ENCODE measurements at places on chromosomes 6 and 20.
A peak's percentile ranks its signal among the peaks of the same experiment; 100 is the strongest.

GRCh38 chr6:4664117-4664626 lies 112.0 kb upstream of the CDYL start:
- DNase-seq, result peak; percentile 70

DNA sequence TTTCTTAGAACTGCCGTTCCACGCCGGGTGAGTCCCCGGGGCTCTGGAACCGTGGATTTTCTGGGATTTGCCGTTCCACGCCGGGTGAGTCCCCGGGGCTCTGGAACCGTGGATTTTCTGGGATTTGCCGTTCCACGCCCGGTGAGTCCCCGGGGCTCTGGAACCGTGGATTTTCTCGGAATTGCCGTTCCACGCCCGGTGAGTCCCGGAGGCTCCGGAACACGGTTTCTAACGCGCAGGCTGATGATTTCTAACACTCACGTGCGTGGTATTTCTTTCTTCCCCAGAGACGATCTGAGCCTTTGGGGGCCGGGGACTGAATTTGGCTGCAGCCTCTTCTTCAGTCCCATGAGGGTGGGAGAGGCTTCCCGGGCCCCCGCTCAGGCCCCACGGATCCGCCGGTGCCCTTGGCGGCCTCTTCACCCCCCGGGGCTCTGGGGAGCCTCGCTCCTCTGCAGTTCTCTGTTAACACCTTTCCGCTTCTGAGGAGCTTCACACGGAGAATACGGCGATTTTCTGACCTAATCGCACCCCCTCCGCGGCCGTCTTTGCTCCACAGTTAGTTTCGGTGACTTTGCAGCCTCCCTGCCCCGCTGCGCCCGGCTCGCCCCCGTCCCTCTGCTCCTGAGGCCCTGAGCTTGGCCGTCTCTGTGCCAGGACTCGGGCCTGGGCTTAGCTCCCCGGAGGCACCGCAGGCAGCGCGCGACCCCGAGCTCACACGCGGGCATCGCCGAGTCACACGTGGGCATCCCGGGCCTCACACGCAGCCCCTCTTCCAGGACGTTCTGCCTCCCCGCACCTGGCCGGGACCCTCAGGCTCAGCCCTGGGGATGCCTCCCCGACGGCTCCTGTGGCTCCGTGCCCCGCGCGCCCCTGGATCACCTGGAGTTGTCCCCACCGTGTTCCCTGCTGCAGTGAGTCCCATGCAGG lies 7.2 kb upstream of the KIF25 start:
- DNase-seq, result no peak

- DNase-seq, result no peak
Observed at GRCh38 chr20:2995796-2996195, 47.6 kb upstream of the GNRH2 start.

DNA sequence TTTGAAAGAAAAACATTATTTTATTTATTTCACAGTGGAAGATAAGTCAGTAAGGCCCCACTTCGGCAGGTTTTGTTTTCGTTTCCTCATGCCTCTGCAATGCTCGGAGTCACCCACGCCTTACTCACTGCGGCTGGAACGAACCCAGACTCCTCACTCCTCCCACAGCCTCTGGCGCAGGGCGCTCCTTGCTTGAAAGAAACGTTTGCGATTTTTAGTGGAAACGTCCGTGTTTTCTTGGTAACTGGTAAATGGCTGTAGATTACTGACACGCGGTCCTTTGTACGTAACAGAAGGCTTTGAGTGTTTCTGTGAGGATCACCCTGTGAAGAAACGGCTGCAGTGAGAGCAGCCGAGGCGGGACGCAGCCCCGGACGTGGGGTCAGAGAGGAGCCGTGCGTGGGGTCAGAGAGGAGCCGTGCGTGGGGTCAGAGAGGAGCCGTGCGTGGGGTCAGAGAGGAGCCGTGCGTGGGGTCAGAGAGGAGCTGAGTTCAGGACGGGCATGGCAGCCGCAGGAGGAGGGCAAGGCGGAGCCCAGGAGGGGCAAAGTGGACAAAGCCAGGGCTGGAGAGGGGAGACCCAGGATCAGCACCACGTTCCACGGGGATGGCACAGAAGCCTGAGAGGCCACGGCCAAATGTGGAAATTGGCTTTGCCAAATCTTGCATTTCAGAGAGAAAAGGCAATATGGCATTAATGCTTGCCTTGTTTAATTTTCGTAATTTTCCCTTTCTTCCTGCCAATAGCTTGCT lies 198.6 kb upstream of the THBS2 start:
- DNase-seq, result no peak

DNA sequence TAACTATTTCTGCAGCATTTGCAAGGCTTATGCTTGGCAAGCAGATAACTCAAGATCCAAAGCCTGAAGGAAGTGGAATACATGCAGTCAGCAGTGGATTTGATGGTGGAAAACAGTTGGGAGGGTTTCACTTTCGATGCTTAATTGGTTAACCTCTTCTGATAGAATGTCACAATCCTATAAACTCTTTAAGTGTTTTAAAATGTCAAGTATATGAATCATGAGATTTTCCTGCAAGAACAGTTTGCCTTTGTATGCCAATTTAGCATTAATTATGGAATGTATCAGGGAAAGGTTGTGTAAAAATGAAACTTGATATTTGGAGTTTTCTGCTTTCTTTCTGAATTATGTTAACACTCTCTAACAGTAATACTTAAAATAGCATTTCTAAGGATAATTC lies 36.6 kb downstream of the NKX2-4 start:
- DNase-seq, result no peak

- DNase-seq, result no peak
Observed at GRCh38 chr6:37667050-37667814, 30.5 kb downstream of the MDGA1 start.

GRCh38 chr6:54132587-54132986 lies 21.3 kb downstream of the MLIP start:
- no peak for DNase-seq

DNA sequence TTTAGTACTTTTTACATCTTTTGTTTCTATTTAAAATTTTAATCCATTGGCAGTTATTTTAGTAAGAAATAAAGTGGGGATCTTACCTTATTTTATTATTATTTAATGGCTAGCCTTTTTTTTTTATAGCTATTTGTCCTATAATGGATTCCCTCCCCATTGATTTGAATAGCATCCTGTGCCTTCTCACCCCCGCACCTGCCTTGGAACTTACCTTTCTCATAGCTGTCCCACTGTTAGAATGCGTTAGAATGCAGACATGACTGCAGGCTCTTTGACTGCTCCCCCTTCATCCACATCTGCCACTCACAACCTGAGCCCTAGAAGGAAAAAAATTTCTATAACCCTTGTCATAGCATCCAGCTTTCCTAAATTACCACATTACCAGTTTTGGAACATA lies 9.1 kb downstream of the PKIB start:
- DNase-seq, result no peak

DNA sequence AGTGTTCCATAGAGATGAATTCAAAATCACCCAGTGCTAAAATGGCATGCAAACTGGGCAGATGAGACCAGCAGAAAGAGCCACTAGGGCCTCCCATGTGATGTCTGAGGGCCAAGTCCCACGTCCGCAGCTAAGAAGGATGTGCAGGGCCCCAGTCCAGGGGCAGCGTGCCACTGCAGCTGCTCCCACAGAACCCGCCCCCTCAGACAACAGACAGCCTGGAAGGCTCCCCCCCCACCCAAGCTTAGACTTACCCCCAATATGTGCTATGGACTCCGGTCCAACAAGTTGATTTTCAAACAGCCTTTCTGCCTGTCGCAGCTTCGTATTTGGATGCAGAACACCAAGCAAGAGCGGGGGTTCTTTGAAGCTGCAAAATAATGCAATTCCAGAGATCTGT lies 14.0 kb downstream of the APMAP start:
- DNase-seq, result peak; percentile 27

GRCh38 chr6:25035512-25036435 lies 100.0 kb upstream of the RIPOR2 start:
- no peak for DNase-seq

GRCh38 chr6:44858998-44859397 lies 469.1 kb upstream of the RUNX2 start:
- no peak for DNase-seq

- DNase-seq, result no peak
Observed at GRCh38 chr6:168216751-168217191, 102.8 kb downstream of the DACT2 start.

DNA sequence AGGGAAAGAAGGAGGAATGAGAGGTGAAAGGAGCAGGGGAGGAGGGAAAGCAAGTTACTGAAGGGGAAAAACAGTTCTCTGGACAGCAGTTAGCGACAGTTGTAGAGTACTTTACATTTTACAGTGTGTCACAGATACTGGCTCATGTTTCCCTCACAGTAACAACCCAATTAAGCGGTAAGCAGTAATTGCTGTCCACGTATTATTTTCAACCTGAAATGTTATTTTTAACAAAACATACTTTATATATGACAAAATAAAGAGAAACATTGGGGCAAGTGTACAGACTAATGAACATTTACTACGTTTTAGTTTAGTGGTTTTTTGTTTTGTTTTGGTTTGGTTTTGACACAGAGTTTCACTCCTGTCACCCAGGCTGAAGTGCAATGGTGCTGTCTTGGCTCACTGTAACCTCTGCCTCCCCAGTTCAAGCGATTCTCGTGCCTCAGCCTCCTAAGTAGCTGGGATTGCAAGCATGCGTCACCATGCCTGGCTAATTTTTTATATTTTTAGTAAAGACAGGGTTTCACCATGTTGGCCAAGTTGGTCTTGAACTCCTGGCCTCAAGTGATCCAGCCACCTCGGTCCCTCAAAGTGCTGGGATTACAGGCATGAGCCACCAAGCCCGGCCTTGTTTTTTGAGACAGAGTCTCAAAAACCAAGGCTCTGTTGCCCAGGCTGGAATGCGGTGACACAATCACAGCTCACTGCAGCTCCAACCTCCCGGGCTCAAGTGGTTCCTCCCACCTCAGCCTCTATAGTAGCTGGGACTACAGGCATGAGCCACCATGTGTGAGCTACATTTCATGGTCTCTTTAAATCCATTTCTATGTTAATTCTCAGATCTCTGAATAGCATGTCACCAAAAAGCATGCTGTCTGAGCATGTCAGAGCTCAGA lies 22.6 kb upstream of the BTN3A2 start:
- no peak for DNase-seq

GRCh38 chr6:93676581-93676980 lies 257.2 kb upstream of the EPHA7 start:
- no peak for DNase-seq

DNA sequence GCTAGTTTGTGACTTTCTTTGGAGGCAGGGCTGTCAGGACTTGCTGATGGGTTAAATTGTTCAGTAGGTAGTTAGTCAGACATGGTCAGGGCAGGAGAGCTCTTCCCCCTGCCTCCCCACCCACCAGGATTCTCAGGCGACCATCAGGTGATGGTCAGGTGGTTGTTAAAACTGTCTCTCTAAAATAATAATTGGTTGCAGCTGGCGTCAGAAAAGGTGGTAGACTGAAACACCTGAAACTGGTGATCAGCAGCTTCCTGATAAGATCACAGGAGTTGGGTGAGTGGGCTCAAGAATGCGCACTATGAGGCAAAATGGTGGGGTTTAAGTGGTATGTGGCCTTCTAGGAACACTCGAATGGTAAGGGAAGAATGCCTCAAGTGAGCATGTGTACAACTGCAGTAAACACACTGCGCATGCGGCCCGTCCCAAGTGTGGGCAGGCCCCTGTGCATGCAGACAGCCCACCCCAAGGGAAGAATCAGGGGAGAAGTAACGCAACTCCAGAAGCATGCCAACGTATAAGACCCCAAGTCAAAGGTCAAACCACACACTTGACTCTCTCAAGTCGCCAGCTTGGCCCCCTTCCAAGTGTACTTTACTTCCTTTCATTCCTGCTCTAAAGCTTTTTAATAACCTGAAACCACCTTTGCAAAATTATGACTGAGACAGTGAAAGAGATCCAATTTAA lies 7.9 kb upstream of the BLCAP start:
- peak; percentile 58 for DNase-seq

- no peak for DNase-seq
Observed at GRCh38 chr6:55778705-55779104, 96.7 kb downstream of the BMP5 start.

- DNase-seq, result peak; percentile 81
Observed at GRCh38 chr6:3915076-3915791, 66.1 kb downstream of the FAM50B start.

DNA sequence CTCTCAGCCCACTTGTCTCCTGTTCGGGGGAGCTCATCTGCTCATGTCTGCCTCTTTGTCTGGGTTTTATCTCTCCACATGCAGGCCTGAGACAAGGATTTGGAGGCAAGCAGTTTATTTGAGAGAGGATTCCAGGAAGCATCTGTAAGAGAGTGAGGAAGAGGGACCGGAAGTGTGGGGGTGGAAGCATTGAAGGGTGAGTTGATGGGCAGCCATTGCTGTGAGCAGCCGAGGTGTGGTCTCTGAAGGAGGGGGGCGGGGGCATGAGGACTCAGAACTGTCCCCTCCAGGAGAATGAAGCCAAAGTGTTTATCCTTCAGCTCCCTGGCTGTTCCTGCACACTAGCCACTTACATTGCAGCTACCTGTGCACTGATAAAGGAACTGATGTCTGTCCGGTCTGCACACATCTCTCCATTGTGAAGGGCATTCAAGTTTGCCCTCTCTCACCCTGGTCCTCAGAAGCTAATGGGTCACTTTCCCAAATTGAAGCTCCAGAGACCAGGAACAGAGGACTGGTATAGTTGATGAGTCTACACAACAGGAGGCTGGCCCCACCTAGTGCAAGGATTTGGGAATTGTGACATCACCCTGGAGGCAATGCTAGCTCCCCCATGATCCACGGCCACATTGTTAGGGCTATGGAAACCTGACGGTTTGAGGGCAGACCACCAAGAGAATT lies 100.5 kb upstream of the FOXA2 start:
- DNase-seq, result peak; percentile 65

- no peak for DNase-seq
Observed at GRCh38 chr6:71982389-71982788, 96.0 kb downstream of the RIMS1 start.

DNA sequence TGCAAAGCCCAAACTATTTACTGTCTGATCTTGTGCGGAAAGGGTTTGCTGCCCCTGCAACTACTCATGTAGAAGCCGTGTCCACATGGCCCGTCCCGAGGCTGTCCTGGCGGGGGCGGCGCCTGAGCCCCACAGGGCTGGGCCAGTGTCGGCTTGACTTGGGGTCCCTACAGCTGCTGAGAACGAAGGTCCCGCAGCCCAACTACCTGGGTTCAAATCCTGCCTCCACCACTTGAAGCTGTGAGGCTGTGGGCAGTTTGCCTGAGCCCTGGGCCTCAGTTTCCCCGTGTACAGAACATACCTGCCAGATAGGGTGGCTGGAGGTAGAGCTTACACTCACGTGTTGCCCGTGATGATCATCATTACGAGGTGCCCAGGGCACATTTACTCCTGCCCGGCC lies 111.1 kb downstream of the SULF2 start:
- DNase-seq, result no peak

DNA sequence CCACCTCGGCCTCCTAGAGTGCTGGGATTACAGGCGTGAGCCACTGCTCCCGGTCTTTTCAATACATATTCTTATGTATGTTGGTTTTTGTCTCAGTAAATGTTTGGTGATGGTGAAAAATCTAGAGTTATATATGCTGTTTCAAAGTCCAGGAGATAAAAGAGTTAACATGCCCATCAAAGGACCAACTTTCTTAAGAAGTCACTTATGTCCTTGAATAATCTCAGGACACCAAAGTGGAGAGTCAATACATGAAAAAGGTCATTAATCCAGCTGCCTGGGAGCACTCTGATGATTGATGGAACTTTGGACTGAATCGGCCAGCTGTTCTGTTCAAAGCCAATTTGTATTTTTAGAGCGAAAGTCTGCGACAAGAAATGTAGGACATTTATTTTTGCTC lies 59.8 kb upstream of the HDAC2 start:
- no peak for DNase-seq

GRCh38 chr6:21780141-21780540 lies 186.6 kb downstream of the SOX4 start:
- DNase-seq, result no peak

All from vagina (tissue), 2 donors.